ENCODE measurements at places on chromosomes 6 and 20.

DNA sequence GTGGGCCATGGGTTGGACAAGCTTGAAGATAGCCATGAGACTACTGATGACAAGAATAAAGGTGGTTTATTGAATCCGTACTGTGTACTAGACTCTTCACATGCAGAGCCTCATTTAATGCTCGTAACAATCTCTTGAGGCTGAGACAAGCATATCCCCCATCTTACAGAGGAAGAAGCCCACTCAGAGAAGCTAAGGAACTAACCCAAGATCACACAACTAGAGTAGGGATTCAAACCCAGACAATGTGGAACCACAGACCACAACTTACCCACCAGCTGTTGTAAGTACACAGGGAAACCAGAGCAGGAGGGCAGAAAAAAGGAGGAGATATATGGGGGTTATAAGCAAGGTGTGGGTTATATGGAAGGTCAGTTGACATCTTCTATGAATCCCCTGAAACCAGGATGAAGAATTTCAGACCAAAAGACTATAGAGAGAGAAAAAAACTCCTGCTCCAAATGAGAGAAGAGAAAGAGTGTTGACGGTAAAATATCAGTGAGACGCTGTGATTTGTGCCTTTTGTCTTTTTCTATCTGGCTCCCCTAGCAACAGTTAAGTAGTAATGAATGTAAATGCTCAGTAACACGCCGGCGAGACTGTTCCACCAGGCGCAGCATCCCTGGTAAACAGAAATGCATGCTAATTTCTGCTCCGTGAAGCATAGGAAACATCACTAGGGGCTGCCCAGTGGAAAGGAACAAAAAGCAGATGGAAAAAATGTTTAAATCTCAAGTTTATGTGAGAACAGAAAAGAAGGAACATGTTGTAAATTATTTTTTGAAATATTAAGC, 80.1 kb upstream of the SLC22A16 start:
- no peak for DNase-seq

DNA sequence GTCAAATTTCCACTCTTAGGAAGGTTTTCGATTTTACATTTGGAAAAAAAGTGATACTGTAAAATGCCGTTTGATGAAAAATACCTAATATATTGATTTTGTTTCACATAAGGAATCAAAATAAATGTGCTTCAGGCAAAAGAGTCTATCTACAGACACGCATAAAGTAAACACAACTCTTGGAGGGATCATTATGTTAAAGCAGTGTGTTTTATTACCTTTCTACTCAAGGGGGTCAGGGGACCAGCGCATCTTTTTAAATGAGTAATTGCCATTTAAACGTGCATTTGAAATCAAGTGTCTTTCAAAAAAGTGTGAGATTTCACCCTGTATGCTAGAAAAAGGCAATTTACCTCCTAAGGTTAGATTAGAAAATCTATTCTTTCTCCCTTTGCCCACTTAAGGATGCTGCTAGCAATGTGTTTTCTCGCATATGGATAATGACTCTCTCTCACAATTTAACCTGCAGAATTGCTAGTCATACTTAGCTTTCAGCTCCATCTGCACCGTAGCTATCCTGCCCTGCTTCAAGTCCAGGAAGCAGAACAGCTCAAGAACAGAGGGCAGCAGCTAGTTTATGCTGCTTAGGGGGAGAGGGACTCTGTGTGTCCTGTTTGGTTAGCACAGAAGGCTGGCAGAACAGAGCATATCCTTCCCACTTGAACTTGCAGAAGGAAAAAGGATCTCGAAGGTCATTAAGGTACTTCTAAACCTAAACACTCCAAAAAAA, 35.0 kb downstream of the NKAIN2 start:
- no peak for DNase-seq

- DNase-seq, result no peak
These were observed 71.3 kb downstream of the CDKAL1 start for GRCh38 chr6:20605581-20605980.

DNA sequence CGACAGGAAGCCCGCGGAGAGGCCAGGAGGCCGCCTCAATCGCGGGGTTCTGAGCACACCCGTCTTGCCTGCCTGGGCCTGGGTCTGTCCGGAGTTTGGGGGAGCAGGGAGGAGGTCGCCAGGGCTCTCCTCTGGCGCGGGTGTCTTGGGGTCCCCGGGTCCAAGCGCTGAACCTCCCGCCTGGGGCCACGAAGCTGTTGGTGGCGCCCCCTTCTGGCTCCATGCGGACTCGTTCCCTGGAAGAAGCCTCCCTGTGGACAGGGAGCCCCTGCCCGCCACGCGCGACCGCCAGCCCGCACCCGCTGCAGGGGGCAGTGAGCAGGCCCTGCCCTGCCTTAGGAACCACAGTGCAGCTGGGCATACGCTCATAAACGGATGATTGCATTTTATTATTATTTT, 44.7 kb downstream of the MCUR1 start:
- DNase-seq, result peak; percentile 9

- DNase-seq, result no peak
These were observed 279.6 kb upstream of the SULF2 start for GRCh38 chr20:48064929-48065328.

DNA sequence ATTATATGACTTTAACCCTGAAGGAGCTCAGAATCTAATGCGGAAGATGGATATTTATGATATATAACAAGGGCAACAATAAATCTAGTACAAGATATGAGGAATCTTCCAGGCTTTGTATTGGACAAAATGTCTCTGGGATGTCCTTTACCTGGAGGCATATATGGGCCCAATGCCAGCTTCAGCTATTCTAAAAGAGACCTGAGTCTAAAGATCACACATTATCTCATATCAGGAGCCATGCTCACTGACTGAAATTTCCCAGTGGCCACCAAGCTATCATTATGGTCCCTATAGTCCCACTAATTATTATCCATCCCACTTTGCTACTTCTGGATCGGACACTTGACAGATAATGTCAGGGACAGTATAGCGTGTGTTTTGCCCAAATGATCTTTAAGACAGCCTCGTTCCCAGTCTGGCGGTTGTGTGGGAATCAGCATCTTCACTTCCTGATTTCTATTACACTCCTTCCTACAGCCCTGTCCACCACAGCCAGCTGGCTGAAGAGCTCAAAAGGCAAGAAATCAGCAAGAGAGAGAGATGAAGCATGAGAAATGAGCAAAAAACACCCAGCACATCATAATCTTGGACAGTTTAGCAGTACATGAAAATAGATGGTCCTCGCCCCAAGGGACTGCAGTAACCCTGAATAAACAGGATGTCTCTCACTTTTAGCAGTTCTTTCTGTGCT, 34.9 kb downstream of the KLHL31 start:
- DNase-seq, result no peak

DNA sequence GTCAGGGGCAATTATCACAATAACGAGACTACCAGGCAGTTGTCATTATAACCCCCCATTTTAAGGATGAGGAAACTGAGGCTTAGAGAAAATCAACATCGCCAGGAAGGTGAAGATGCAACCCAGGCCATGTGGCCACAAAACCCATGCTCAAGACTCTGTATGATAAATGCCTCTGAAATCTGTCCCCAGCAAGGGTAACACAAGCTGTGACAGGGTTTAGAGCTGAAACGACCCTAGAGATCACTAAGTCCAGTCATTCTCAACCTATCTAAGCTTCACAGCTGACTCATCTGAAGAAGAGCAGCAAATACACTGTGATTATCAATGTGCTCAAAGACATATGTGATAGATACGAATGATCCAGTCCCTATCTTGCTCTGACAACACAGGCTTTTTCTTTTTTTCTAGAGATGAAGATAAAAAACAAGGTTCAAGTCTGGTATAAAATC, 47.0 kb downstream of the ARHGAP18 start:
- no peak for DNase-seq

GRCh38 chr6:169503422-169504152, 198.2 kb downstream of the WDR27 start:
- no peak for DNase-seq
